ENCODE measurements at places on chromosomes 5 and 9. TPM values are rescaled to one million over a fixed set of nuclear protein-coding genes. Genes with fewer than 3 reads are reported as not detected.

GRCh38 chr5:1052641-1053390 is 44.2 kb downstream of the NKD2 start:
- no peak for DNase-seq

Gene SYNPO
- total RNA-seq = 3.9 TPM

- no peak for DNase-seq
Measured at GRCh38 chr5:63916786-63917185, 45.5 kb downstream of the HTR1A start.

- no peak for DNase-seq
Measured at GRCh38 chr5:159588941-159589340, 258.7 kb upstream of the IL12B start.

All from fibroblast of the aortic adventitia (primary cell).